ENCODE measurements at places on chromosomes 16 and 17.

- DNase-seq = no peak
Measured at GRCh38 chr17:1137465-1137894, 42.3 kb downstream of the ABR start.

DNA sequence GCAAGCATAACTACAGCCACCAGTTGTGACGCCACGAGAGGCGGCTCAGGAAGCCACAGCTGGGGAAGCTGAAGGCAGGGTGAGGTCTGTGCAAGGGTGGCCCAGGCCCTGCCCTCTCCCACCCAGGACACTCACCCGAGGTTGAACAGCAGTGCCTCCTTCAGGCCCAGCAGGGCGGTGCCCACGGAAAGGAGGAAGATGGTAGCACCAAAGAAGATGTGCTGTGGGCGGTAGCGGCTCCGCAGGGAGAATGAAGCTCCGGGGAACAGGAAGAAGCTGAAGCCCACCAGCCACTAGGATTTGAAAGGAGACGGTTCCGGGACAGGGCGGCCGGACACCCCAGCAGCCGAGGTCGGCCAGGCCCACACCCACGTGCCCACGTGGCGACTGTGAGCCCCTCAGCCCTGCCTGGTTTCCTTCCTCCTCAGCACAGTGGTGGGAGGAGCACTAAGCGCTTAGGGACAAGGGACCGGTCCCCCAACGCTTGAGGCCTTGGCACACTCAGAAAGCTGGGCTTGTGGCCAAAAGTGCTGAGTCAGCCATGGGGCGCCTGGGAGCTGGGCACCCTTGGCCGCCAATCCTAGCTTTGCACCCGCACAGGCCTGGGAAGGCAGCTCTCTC, 11.0 kb downstream of the CYB561 start:
- DNase-seq = peak; percentile 86

DNA sequence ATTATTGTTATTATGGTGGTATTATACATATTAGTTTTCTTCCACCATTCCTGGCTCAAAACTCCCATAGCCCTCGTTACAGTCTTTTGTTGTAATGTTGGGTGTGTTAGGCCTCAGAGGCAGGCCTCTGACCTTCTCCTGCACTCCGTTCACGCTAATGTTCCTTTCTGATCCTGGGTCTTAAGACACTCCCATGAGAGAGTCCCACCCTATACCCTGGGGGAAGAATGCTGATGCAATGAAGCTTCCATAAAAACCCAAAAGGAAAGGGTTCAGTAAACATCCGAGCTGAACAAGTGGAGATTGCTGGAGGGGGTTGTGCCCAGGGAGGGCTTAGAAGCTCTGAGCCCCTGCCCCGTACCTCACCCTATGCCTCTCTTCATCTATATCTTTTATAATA, 141.3 kb upstream of the NETO2 start:
- DNase-seq = no peak

GRCh38 chr16:66427871-66428681, 981 bp downstream of the BEAN1 start:
- no peak for DNase-seq

DNA sequence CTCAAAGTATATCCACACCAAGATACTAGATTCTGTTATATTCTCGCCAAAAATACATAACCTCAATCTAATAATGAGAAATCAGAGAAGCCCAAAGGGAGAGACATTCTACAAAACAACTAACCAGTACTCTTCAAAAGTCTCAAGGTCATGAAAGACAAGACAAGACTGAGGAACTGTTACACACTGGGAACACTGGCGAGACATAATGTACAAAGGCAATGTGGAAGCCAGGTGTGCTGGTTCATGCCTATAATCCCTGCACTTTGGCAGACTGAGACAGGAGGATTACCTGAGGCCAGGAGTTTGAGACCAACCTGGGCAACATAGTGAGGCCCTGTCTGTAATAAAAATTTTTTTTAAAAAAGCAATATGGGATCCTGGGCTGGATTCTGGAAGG, 85.9 kb downstream of the SPAG9 start:
- no peak for DNase-seq

DNA sequence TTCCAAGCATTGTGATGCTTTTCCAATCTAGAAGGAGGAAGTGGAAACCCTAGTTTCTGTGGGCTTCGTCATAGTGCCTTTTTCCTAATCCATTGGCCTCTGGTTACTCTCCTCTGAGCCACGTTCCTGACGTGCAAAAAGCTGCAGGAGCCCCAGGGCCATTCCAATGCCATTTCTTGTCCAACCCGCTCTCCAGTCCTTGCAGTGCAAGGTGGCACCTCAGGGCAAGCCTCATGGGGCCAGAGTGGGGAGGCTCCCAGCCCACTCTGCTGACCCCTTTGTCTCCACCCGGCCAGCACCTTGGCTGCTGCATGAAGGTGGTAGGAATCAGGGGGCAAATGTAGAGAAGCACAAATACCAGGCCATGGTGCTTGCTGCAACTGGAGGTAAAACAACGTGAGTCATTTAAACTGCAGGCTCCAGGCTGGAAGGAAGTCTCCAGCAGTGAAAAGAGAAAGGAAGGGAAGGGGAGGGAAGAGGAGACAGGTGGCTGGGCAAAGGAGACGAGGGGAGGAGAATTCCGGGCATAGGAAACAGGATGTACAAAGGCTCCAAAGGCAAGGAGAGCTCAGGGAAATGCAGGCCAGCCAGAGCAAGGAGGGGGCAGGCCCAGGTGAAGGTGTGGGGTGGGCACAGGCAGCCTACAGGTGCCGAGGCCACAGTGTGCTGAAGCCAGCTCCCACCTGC, 168.2 kb upstream of the TNRC6C start:
- DNase-seq = no peak

GRCh38 chr16:3234543-3234856, 458 bp downstream of the ZNF200 start:
- no peak for DNase-seq

GRCh38 chr17:55237268-55237667, 27.5 kb upstream of the HLF start:
- no peak for DNase-seq

DNA sequence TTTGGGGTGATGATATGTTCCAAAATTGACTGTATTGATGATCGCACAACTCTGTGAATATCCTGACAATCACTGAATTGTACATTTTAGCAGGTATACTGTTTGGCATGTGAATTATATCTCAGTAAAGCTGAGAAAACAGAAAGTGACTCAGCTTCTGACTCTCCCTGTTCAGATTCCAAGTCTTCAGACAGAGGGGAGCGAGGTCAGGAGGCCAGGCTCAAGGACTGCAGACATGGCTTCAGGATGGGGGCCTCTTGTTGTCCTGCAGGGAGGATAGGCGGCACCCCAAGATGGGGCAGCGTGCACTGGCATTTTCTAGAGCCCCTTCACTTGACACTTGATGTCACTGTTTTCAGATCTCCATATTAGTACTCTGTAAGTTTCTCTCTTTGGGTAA, 45.6 kb downstream of the KNOP1 start:
- DNase-seq = no peak

DNA sequence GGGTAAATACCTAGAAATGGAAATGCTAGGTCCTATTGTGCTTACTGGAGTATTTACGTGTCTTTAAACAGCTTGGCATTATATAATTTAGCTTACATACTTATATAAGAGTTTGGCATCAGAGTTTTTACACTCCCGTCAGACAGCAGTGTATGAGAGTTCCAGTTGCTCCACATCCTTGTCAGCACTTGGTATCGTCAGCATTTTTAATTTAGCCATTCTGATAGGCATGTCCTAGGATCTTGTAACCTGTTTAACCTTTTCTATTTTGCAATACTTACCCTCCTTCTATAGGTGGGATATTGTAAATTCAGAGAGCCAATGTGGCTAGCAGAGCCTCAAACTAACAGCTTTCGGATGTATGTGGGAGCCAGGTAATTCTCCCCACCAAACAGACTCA, 228.3 kb upstream of the EEF2KMT start:
- no peak for DNase-seq

GRCh38 chr16:12341423-12341822, 364.9 kb downstream of the SNX29 start:
- no peak for DNase-seq

- no peak for DNase-seq
Measured at GRCh38 chr17:18257268-18257981, 1.1 kb downstream of the FLII start.

- no peak for DNase-seq
Measured at GRCh38 chr16:79451196-79451816, 149.2 kb downstream of the MAF start.

DNA sequence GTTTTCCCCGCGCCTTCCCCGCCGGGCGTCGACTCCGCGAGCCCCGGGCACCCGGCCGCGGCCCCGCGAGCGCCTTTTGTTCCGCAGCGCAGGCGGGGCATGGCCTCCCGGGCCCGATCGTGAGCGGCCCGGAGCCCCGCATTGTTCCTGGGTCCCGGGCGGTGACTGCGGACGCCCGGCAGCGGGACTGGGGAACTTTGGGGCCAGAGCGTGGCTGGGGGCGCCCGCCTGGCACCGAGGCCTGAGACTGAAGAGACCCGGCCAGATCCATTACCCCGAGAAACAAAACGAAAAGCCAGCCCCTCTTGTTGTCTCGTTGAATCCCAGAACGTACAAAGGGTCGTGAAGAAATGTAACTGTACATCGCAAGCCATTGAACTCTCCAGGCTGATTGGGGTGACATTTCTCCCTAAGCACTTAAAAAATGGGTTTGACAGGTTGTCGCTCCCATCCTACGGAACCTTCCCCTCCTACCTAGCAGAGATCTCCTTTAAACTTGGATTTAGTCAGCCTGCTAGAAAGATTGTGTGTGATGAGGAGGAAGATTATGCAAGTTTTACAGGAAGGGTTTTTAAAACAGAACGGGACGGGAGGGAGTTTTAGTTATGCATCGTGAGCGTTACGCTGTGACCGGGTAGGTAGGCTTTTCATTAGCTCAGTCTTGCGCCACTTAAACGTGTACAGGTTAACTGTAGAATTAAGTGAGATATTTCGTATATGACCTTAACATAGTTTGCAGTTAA, 825 bp downstream of the METTL9 start:
- peak; percentile 58 for DNase-seq
